ENCODE measurements at places on chromosomes 3 and 15. TPM values are rescaled to one million over a fixed set of nuclear protein-coding genes. Genes with fewer than 3 reads are reported as not detected.

- no peak for DNase-seq
These were observed 158.1 kb downstream of the DIPK2A start for GRCh38 chr3:144129536-144130214.

The CDCP1 gene
- total RNA-seq, result 1.2 TPM

DNA sequence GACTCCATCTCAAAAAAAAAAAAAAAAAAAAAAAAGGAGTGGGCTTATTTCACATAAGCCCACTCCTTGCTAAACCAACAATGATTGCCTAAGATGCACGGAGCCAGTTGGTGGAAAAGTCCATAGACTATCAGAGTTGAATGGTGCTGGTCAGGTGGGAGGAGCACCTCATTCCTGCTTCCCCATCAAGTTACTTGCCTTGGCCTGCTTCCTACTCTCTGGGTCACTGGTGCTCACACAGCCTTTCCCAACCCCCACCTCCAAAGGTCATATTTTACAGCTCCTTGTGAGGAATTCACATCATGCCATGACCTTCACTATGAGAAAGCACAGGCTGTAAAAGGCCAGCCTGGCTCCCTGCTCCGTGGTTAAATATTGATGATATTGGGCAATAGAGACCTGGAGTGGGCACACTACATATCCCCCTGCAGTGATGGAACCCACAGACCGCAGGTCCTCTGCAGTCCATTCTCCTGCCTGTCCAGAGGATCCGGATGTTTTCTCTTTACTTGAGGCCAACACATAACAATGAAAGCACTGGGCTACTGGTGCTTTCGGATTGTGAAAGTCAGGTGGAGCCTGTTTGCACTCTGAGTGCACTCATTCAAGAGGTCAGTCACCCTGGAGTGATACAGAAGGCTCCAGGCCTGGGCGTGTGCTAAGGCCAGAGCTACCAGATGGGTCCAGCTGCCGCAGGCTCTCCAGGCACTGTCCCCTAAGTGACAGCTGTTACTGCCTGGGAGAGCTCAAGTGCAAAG, at the start of gene SLC51B:
Gene SLC51B, plus strand, starts transcription at position 664 of the 758 bp plus-strand sequence. CDS start 4,618 bp downstream, outside the sequence.
- no peak for DNase-seq

The TMEM158 gene
- 0.26 TPM for total RNA-seq

DNA sequence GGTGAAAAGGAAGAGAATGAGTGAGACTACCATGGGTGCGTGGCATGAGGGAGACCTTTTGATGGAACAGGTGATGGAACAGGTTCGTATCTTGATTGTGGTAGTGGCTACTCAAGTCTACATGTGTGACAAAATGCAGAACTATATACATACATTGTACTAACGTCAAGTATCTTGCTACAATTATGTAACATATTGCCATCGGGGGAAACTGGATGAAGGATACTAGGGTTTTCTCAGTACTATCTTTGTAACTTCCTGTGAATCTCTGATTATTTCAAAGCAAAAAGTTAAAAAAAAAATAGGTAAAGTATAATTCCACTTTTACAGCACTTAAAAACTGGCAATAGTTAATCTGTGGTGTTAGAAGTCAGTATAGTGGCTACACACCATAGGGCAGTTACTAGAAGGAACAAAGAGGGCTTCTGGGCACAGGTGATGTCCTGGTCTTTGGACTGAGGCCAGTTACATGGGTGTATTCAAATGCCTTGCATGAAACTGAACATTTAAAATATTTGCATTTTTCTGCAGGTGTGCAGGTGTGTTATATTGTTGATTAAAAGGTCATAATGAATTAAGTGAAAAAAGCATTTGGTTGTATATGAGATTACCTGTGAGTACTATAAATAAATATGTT, 61.4 kb downstream of the LRRK1 start:
- no peak for DNase-seq

- no peak for DNase-seq
These were observed 95.3 kb upstream of the OXTR start for GRCh38 chr3:8864402-8865350.

GRCh38 chr3:34008191-34008590, 209.8 kb downstream of the PDCD6IP start:
- DNase-seq, result no peak
